ENCODE measurements at places on chromosomes 12 and 14.

DNA sequence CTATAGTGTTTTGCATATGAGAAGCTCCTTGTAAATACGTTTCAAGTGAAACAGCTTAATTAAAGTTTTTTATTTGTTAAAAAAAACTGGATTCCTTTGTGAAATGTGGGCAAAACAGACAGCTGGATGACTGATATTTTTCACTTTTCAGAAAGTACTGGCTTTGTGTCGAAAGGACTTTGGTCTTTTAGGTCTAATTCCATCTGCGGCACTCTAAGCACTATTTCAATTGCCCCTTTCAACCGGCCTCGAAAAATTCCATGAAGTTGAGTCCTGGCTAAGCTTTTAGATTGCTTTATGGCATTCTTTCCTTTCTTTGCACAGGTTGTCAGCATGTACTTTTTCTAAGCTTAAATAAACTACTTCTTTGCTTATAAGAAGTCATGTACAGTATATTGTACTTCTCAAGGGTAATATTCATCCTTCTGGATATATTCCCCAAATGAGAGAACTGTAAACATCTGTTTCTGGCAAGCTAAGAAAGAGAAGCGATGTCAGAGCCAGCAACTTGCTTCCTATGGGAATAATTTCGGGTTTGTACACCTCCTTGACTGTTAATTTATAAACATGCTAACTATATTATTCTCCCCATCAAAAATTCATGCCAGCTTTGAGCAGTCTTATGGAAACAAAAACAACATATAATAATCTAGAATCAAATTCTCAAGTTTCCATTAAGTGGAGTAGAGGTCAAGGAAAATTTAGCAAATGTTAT is 611.3 kb downstream of the ETNK1 start:
- peak; percentile 13 for DNase-seq

DNA sequence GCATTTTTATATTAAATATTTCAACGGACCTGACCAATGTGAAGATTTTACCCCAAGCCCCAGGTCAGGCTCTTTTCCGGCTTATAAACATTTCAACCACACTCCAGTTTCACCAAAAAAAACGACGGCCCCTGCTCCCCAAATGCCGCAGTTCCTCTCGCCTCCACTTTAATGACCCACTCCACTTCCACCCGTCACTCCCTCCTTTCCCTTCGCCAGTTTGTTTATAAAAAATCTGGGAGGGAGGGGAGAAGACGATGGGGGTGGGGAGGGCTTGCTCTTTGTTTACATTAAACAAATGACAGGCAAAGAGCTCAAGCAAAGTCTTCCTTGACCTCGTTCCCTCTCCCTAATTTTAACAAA is 5.4 kb downstream of the SIX6 start:
- no peak for DNase-seq

GRCh38 chr14:94152676-94153075 is 21.4 kb upstream of the PPP4R4 start:
- no peak for DNase-seq

DNA sequence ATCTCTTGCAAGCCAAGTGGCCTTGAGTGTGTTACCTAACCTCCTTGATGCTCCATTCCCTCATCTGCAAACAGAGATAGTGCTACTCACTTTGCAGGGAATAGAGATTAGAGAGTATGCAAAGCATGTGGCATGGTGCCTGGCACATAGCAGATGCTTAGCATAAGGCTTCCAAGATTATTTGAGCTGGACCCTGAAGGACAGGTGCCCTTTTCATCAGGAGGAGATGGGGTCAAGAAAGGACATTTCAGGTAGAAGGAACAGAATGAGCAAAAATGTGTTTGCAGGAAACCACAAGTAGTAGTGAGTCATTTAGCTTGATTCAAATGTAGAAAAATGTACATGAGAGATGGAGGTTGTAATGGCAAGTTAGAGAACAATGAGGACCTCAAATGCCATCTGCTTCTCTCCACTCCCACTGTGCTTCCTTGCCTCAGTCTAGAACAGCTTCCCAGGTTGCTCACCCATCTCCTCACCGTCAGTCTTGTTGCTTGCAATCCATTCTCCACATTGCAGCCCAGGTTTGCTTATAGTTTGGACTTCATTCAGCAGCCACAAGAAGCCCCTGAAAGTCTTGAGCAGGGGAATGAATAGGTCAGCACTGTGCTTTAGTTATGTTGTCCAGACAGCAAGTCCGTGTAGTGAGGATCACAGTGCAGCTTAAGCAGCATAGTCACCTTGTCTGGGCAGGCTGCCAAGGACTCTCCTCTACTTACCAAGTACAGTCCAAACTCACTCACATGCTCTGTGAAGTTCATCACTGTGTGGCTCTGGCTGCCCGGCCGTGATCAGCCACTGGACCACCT is 536.3 kb upstream of the CCDC196 start:
- DNase-seq = no peak

GRCh38 chr12:45944771-45945170 is 45.6 kb downstream of the SCAF11 start:
- DNase-seq = no peak

DNA sequence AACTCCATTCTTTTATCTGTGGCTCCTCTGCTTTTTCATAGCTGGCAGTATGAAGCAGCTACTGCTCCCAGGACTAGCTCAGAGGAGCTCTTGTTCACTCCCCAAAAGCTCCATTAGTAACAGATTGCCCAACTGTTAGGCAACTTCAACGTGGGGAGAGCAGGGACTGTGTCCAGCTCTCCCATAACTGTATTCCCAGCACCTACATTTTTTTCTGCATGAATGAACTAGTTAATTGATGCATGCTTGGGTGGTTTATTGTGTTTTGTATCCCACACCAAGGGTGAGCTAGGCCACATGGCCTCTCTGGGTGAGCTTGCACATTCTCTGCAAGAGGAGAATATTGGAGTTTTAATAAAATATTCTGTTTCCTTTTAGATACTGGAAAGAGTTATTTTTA is 15.2 kb downstream of the STON2 start:
- DNase-seq = no peak
